Iris pigment epithelial cell (primary cell): ENCODE measurements at places on chromosomes 2 and 18.
A peak's percentile ranks its signal among the peaks of the same experiment; 100 is the strongest.

DNA sequence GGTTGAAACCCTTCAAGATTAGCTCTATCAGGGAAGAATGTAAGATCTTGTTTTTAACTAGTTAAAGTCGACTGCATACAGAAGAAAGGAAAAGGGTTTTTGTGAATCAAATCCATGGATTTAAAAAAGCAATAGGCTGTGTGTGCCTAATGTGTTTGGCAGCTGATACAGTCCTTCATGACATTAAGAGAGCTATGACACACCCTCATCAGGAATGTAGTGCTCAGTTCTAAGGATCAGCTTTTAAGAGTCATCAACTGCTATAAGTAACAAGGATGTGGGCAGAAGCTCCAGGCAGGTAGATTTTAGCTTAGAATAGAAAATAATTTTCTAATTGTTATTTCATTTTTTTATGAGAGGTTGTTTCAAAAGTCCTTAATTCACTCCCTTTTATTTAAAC is 52.9 kb downstream of the PPP1R1C start:
- DNase-seq, result peak; percentile 75

DNA sequence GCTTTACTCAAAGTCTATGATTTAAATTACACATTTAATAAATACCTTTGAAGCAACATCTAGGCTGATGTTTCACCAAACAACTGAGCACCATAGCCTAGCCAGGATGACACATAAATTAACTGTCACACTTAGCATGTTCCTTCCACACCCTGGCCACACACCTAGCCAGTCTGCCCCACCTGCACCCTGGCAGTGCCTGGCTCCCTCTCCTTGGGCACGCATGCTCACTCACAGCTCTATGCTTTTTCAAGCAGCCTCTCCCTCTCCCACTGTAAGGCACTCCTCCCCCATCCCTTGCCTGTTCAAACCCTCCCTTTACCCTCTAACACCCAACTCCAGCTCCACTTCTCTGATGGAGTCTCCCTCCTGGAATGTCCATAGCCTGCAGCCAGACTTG is 357.6 kb upstream of the KLHL29 start:
- no peak for DNase-seq

DNA sequence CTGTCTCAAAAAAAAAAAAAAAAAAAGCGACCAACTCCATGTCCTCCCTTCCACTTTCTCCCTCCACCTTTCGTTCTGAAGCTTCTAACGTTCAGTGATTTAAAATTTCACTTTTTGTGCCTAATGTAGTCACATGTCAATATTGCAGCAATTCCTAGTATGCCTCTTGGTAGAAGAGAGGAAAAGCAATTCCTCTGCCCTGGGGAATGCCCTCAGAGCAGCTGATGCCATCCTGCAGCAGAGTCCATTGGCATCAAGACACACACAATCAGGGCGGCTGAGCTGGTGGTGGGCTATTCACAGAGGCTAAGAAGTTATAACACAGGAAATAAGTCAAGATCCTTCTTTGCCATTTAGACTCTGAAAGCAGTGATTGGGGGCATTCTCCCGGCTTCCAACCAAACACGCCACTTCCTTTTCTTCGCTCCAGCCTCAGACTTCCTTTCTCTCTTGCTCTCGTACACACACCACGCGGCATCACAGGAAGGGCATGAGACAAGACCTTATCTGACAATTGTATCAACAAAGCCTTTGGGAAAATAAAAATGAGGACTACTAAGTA is 71.9 kb downstream of the MOGAT1 start:
- DNase-seq, result peak; percentile 39

DNA sequence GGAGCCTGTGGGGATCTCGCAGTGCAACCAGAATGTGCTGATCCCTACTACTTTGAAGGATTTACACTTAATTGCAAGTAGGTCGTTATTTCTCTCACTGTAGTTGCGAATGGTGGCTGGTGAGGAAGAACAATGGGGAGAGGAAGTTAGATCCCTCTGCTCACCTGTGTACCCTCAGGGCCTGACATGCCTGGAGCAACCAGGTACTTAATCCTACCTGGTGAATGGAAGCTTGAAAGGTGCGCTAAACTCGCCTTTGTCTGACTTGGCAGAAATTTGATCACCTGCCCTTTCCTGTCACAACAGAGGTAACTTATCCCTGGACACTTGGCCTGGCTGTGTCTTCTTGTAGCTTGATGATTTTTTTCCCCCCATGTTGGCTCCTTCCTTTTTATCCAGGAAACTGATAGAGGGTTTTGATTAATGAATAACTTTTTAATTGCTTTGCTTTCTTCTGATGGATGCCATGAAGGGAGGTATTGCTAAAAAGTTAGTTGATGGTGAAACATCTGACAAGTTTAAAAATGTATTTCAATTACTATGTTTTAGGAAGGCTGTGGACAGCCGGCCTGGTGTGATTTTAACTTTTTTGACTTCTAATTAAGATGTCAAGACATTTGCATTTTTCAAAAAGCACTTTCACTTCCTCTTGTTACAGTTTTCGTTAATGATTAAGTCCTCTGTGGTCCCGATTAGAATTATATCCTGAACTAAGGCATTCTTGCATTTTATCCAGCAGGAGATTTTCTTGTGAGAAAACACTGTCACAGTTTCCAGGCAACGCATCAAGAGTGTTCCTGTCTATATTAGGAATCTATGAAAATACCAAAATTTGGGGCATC is 9.2 kb downstream of the SGPP2 start:
- no peak for DNase-seq

DNA sequence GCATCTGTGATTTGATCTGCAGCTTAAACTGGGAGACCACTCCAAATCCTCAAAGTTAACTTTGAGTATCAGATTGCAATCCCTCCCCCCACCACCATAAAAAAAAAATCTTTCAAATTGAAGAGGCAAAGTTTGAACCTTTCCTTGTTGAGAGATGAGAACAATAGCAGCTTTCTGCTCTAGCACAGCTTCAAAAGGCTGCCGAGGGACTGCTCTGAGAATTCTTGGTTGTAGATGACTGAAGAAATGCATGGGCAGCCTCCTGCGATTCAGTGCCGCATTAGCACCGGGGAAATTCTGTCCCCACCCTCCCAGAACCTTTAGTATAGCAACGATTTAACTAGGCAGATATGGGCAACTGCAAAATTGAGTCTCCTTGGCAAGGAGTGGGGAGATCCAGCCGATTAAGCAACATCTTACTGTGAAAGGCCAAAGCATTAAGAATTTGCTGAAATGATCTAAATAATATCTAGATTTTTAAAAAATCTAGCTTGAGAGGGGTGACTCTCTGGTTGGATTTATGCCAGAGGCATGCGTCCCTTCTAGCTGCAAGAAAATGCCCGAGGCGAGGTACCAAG is 3.9 kb upstream of the SP5 start:
- DNase-seq, result no peak

- no peak for DNase-seq
Observed at GRCh38 chr2:136248907-136249306, 131.0 kb upstream of the CXCR4 start.

DNA sequence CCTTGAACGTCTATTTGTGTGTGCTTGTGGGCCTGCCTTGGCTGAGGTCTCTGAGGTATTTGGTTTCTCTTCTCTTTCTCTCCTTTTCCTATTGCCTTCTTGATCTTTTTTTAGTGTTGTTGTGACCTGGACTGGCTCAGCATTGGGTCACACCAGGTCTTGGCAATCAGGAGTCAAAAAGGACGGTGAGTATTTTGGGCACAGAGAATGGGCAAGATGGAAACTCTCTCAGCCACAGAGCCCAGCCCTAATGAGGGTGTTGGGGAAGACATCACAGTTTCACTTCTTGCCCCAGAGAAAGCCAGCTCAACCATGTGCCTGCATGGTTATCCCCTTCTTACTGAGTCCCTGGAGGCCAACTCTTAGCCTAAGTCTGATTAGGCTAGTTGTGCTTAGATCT is 13.7 kb upstream of the INO80C start:
- no peak for DNase-seq

- DNase-seq, result peak; percentile 46
Observed at GRCh38 chr18:76412818-76413565, 82.0 kb downstream of the ZNF516 start.

GRCh38 chr2:176652300-176653182 is 383.3 kb downstream of the MTX2 start:
- DNase-seq, result peak; percentile 59

DNA sequence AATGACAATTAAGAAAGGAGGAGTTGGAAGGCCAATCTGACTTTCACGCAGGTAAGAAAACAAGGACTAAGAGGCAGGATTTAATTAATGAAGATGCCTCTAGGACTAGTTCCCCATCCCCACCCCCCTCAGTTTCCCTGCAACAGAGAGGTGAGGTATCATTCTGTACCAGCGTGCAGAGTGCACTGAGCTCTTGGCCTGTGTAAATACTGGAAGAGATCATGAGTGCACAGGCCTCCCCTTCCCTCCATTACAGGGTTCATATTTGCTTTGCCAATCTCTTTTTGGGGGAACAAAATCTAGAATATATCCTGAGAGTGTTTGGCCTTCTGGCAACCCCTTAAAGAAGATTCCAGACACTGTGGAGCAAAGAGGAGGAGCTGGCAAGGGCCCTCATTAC is 60.9 kb downstream of the MMADHC start:
- no peak for DNase-seq

DNA sequence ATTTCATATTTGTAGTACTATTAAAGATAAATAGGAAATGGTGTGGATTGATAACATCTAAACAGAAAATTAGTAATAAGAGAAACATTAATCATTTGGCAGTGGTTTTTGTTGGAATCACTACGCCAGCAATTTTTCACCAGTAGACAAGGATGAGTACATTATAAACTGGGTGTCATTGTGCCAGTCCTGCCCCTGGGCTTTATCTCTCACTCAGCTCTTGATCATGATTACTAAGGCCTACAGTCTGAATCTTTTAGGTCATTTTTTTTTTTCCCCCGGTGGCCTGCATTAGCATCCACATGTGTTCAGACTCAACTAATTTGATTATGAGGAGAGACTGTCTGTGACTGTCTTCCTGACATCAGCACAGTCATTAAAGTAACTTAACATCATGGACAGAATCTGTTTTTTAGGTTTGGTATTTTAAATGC is 16.2 kb downstream of the GULP1 start:
- DNase-seq, result no peak

GRCh38 chr2:211900000-211900399 is 638.6 kb downstream of the ERBB4 start:
- no peak for DNase-seq

- DNase-seq, result no peak
Observed at GRCh38 chr2:183123959-183124221, 353 bp upstream of the NUP35 start.
